ENCODE measurements at places on chromosomes 4 and X.

DNA sequence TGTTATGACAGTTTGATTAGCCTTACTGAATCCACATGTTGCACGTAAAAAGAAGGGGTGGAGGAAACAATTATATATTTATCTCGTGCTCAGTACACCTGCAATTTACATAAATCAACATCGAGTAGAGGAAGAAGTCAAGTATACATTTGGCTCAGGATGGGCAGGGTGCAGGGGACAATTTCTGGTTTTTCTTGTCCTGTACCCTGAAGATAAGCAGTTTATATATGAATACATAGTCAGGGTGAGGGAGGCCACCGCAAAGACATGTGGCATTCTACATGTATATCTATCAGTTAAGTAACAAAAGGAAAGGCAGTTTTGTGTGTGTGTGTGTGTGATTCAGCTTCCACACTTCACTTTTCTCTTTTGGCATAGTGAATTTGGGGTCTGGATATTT is 11.1 kb upstream of the EREG start:
- DNase-seq: no peak

- peak; percentile 22 for DNase-seq
Observed at GRCh38 chrX:48700951-48701653, 4.6 kb downstream of the SUV39H1 start.

GRCh38 chrX:96764864-96765263 is 80.2 kb downstream of the DIAPH2 start:
- DNase-seq: no peak

GRCh38 chr4:112823606-112824005 is 186.7 kb downstream of the LARP7 start:
- no peak for DNase-seq

- DNase-seq: peak; percentile 2
Observed at GRCh38 chr4:189299706-189300105, 641.0 kb upstream of the FRG1 start.

DNA sequence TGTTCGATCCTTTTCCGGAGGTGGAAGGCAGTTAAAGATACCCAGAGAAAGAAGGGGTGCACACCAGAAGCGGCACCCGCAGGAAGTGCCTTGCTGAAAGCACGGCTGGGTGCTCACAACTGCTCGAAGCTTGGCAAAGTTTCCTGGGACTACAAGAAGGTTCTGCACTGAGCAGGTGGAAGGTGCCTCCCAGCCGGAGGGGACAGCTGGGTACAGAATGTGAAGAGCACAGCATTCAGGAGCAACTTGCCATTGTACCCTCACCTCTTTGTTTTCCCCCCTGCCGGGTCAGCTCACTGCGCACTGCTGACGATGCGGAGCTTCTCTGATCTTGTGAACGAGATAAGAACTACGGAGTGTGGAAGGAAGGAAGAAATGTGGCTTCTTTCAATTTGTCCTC is 289.2 kb downstream of the FBXW7 start:
- DNase-seq: no peak

- peak; percentile 21 for DNase-seq
Observed at GRCh38 chr4:96145601-96146000, 305.7 kb downstream of the PDHA2 start.

DNA sequence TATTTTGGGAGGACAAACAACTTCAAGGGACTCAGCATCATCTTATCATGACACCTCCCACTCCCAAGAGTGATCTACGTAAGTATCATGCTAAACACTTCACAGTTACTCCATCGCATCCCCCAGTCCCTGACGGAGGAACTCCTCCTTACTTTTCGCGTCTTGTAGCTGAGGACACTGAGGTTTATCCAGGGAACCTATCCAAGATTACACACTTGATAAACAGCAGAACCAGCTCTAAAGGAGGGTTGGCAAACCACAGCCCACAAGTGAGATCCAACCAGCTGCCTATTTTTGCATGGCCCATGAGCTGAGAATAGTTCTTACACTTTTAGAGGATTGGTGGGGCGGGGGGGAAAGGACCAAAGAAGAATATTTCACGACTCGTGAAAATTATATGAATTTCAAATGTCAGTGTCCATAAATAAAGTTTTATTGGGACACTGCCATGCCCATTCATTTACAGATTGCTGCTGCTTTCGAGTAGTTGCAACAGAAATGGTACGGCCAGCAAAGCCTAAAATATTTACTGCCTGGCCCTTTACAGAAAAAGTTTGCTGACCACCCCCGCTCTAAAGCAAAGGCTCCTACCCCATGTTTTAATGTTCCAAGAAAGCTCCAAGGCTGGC is 47.8 kb downstream of the SEPSECS start:
- DNase-seq: no peak

- no peak for DNase-seq
Observed at GRCh38 chrX:30799327-30799726, 89.7 kb downstream of the TAB3 start.

- peak; percentile 41 for DNase-seq
Observed at GRCh38 chr4:79854856-79855502, 218.1 kb downstream of the ANTXR2 start.

Measured in choroid plexus epithelial cell (primary cell).